ENCODE measurements at places on chromosomes 13 and 19.

DNA sequence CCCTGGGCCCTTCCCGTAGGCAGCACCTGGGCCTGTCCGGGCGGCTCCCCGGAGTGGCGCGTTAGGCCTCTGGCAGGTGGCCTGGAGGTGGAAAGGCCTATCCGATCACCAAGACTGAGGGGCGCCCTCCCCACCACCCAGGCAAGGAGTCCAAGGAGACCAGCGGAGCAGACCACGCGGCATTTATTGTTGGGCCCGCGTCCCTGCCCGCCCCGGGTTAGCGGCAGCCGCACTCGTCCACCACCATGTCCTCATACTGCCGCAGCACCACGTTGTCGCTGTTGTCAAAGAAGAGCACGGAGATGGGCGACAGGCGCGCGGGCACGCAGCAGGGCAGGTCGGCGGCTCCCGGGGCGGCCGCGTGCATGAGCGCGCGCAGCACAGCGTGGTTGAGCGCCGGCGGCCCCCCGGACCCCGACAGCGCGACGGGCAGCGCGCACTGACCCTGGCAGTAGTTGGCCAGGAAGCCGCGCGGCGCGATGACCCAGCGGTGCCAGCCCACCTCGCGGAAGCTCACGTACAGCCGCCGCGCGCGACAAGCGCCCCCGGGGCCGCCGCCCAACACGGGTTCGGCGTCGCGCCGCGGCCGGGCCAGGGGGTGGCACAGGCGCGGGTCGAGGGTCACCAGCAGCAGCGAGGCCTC, 27.5 kb downstream of the CERS1 start:
- DNase-seq = no peak

DNA sequence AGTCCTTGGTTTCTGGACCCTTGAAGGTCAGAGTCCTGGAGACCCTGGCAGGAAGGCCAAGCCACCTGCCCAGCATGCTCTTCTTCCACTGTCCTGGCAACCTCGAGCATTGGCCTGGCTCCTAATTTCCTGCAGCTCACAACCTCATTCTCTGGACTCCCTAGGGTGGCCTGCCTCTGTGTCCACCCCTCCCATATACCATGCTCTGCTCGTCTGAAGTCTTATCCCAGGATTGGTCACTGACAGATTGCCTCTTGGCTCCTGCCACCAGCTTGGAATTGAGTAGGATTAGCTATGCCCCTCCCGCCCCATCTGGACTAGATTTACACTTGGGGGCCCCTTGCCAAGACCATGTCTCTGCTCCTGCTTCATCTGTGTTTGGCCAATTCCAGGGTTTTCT, 17.1 kb upstream of the WASF3 start:
- peak; percentile 94 for DNase-seq

DNA sequence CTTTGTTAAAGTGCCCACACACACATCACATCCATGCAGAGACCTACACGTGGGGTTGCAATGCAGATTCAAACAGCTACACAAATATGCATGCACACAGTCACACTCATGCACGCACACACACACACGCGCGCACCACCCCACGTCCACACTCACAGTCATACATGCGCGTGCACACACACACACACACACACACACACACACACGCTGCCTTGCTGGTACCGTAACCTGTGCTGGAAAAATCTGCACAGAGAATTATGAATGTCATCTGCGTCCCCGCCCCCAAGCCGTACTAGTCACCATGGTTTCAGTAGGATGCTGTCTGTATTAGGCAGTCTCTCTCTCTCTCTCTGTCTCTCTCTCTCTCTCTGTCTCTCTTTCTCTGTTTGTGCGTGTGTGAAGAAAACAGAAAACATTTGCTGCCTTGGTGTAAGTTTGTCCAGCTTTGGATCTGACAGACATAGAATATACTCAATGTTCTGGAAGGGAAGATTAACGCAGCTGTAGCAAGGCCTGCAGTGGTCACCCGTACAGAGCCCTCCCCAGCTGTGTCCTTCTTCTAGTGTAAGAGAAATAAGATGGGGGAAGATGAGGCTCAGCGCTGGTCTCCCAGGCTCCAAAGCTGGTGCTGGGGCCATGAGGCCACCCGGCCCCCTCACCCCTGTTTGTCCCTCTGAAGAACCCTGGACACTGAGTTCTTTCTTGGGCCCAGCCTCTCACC, 26.4 kb upstream of the DPP9 start:
- no peak for DNase-seq

GRCh38 chr19:22735911-22736645, 47.9 kb downstream of the ZNF99 start:
- DNase-seq = no peak

- DNase-seq = no peak
These were observed 155.5 kb downstream of the PCCA start for GRCh38 chr13:100244431-100244830.

DNA sequence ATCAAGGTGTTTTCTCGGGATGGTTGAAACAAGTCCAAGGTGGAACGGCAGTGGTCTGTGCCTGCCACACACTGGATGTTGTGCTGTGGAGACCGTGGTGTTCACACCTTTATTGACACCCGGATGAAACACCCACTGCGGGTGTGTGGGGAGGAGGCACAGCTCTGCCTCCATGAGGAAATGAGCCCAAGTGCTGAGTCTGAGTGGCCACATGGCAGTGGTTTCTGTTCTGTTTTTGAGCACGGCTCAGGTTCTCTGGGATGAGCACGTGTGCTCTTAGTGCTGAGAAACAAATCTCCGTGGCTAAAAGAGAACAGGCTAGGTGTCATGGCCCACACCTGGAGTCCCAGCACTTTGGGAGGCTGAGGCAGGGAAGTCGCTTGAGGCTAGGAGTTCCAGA, 29.5 kb downstream of the UPF1 start:
- no peak for DNase-seq

DNA sequence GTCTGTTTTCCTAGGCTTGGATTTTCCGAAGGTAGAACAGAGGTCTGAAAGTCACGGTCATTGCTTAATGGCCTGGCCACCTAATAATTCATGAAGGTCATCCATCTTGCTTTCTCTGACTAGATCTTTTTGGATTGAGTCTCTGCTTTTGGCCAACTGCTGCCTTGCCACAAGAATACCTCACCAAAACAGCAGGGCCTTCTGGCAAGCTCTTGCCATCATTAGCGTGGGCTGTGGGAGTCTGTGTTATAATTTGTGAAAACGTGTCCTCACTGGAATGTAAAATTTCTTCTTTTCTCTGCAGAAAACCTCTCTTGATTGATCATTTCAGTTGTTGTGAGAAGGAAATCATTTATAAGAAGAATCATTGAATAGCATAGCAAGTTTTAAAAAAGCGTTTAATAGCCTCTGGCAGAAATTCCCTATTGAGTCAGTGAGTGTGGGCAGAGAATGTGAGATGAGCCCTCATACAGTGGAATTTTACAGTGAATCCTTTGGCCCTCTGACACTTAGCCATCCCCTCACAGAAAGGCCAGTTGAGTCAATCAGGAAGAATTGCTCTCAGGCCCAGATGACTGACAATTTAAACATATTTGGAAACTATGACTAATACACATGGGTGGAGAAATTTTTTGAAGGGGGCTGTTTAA, 43.2 kb upstream of the ERICH6B start:
- no peak for DNase-seq

DNA sequence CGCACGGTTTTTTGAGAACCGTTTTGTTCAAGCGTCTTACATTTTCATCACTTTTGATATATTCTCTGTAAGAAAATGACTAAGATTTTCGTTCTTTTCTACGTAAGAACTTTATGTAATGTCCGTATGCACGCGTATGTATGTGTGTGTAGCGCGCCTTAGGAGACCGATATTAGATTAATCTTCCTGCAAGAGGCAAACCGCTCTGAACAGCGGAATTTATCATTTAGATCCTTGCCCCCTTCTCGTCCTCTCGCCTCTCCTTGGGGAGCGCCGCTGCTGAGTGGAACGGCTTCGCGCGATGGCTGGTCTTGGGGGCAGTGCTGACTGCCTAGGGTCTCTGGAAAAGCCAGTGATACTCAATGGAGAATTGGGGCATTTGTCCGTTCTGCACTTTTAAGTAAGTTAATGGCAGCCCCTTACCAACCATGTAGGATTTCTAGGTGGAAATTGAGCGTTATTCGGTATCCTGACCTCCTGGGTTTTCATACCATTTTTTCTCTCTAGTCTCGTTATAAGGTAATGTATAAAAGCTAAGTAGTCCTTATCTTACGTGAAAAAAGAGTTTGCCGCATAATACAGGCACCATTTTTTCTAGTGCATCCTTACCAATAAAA, 4.7 kb downstream of the MAB21L1 start:
- no peak for DNase-seq

DNA sequence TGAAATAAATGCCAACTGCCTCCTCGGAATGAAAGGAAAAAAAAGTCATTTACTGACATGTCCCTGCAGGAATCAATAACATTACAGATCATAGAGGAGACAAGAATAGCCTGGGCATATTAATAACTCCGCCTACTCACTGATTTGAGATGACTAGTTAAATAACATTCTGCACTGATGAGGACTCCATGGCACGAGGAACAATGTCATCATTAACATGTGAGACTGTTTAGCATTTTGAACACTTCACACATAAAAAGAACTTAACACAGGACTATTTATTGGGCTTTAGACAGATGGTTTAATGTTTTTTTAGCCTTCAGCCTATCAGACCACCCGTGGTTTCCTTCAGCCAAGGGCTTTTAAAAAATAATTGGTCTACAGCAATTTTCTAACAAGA, 170.1 kb downstream of the OLFM4 start:
- DNase-seq = peak; percentile 71

DNA sequence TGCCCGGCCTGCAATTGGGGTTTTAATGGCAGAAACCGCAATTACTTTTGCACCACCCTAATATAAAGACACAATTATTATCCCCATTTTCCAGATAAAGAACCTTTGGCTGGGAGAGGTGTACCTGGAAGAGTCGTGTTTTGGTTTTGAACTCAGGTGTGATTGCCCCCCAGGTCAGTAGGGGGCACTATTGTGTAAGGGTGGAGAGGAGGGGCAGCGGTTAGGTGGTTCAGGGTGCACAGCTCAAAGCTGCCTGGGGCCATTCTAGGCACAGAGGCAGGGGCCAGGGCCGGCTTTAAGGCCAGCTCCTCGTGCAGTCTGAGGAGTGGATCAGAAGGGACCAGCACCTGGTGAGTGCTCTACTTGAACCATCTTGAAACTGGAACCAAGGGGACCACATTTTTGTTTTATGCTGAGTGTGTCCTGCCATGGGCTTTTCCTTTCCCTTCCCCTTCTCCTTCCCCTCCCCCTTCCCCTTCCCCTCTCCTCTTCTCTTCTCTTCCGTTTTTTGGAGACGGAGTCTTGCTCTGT, 5.8 kb upstream of the FCGRT start:
- DNase-seq = no peak

DNA sequence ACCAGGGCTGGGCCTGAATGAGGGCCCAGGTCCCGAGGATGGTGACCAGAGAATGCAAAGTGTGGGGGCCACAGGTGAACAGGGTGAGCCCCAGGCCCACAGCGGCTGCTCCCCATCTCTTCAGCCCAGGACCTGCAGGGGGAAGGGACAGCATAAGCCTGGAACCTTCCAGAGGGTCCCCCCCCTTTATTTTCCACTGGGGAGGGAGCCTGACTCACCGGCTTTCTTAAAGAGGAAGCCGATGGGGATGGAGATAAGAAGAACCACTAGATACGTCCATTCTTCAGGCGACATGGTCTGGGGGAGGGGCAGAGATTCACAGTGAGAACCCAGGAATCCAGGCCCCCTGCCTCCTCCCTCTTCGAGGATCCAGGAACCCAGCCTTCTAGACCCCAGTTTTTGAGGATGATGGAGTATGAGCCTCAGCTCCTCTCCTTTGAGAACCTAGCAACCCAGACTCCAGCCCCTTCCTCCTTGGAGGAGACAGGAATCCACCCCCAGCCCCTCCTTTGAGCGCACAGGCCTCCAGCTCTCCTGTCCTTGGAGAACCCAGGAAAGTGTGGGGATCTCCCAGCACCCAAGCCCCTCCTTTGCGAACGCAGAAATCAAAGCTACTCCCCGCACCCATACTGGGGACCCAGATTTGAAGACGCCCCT, 1.0 kb downstream of the MBOAT7 start:
- no peak for DNase-seq

- DNase-seq = no peak
These were observed 41.0 kb upstream of the ZNF91 start for GRCh38 chr19:23436318-23436717.

DNA sequence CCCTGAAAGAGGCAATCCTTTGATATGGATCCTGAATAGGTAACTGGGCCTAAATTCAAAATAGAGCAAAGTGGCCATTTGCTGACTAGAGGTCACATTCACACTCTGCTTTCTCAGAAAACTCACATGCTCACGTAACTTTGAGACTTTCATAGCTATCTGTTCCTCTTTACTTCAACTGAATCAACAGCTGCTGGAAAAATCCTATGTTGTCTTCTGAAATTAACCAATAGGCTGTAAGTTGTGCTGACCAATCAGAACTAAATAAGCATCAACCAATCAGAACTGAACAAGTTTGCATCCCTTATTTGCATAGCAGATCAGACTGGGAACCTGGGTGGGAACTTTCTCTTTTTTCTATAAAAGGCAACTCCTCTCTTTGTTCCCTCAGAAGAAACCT, 24.0 kb upstream of the TBC1D4 start:
- DNase-seq = no peak

- no peak for DNase-seq
These were observed 233.9 kb upstream of the TSHZ3 start for GRCh38 chr19:31583148-31583547.

DNA sequence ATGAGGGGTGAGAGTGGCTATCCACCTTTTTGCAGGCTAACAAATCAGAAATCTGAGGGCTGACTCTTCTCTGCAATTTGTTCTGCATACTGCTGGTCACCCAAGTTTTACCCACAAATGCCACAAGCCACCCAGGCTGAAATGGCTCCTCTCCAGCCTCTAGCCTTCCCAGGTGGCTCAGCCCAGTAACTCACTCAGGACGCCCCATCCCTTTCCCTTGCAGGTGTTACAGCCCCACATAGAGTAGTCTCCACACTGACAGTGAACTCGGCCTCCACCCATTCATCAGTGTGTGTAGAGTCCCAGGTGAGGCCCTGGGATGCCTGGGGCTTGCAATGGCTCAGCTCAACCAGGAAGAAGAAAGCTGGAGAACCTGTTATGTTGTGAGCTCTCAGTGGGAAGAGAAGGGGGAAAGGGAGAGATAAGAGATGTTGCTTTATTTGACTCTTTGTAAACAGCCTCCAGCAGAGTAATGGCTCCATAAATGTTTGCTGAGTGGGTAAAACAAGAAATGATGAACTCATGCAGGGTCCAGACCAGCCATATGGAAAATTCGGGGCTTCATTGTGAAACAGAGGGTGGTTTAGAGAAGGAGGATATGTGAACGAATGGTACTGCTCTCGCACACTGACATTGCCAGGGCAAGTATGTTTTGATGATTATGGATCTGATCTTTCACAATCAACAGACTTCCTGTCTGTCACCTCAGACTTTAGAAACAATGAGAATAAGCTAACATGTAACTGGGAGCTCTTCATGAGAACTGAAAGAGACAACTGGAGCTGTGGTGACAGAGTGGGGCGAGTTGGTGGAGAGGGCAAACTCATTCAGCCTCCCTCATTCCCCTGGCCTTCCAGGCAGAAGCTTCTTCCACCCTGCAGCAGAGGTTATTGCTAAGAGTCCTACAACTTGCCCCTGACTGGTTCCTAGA, 74.2 kb upstream of the RFC3 start:
- no peak for DNase-seq
